ENCODE measurements at places on chromosomes 2 and 18.

- no peak for DNase-seq
These were observed 106.1 kb upstream of the EML6 start for GRCh38 chr2:54617409-54617808.

- DNase-seq, result no peak
These were observed 66.2 kb downstream of the BCL2L11 start for GRCh38 chr2:111186933-111187332.

DNA sequence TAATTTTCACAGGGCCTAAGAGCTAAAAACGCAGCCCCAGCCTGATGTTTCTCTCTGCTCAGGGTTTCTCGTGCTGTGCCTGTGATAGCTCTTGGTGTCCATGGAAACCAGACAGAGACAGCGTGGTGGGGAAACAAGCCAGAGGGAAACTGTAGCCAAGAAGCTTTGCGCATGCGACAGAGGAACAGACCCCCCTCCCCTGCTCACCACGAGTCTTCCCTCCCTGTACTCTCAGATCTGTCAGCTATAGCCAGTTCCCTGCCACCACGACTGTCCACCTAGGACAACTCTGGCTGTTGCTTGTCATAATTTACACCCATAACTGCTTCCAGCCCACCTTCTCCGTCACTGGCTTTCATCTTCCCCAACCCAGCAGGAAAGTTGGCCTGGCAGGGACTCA is 13.2 kb upstream of the DNAJC27 start:
- no peak for DNase-seq

DNA sequence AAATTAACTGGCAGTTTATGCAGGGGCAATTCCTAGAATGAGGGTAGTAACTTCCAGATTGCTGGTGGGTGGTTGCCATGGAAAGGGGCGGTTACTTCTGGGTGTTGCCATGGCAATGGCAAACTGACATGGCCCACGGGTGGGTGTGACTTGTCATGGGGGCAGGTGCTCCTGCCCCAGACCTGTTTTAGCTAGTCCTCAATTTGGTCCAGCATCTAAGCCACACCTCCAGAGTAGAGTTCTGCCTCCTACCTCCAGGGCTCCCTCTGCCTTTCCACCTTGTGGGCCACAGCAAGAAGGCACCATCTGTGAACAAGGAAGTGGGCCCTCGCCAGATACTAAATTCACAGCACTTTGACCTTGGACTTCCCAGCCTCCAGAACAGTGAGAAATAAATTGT is 148.7 kb downstream of the TFCP2L1 start:
- peak; percentile 47 for DNase-seq

DNA sequence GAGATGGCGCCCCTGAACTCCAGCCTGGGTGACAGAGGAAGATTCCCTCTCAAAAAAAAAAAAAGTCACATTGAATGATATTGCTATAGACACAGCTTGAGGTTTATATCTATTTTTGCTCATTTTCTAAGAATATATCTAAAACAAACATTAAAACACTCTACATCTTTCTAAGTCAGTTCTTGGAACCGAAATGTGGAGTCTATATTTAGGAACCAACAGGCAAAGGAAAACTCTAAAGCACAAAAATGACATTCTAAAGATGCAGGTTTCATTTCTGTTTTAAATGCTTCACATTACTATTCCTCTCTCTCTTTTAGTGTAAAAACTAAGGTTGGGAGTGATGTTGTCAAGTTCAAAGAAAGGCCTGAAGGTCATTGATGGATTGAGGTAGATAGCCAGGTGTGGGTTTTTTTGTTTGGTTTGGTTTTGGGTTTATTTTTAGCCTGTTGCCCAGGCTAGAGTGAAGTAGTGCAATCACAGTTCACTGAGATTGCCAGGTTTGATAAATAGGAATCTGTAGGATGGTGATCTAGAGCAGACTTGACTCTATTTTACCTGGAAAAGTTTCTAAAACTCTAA is 194.0 kb upstream of the RBBP8 start:
- DNase-seq, result no peak

DNA sequence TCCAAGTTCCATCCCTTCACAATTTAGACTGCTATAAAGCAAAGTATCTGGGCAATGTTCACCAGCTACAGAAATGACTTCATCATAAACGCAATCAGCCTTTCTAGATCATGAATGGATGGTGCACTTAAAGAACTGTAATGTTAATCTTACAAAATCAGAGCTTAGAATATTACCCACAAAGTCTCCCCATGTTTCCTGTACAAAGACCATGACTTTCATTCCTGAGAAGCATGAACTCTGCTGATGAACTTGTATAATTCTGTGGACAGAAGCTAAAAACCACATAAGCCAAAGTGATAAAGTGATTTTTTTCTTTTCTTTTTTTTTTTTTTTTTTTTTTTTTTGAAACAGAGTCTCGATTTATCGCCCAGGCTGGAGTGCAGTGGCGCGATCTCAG is 53.3 kb downstream of the C1D start:
- DNase-seq, result no peak

- DNase-seq, result peak; percentile 41
These were observed 304.0 kb downstream of the LPIN1 start for GRCh38 chr2:12050396-12050795.
